ENCODE measurements at places on chromosomes 4 and X. TPM values are rescaled to one million over a fixed set of nuclear protein-coding genes. Genes with fewer than 3 reads are reported as not detected.

GRCh38 chr4:14650127-14650526 lies 352.2 kb upstream of the CPEB2 start:
- H3K36me3 ChIP-seq = no peaks in the 10 kb centered on the region
- DNase-seq = no peak
- no peaks in the 10 kb centered on the region for H3K4me1 ChIP-seq
- no peak overlapping the region for H3K4me3 ChIP-seq
- no peak overlapping the region for H3K27ac ChIP-seq

Gene TRIM60
- not detected for total RNA-seq

DNA sequence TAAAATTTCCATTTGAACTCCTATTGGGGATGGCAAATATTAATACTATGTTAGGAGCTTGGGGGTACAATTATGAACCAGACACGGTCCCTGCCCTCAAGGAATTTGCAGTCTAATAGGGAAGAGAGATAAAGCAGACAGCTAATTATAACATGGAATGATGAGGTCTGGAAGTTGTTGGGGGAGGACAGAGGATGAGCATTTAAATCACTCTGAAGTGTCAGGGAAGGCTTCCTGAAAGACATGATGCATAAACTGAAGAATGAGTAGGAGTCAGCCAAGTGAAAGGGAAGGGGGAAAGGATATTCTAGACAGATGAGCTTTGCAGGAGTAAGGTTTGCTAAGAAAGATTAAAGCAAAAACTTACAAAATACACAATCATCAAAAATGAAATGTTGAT lies 15.9 kb downstream of the PLAC1 start:
- H3K4me1 ChIP-seq = no peaks in the 10 kb centered on the region
- H3K4me3 ChIP-seq = no peak overlapping the region
- H3K36me3 ChIP-seq = no peaks in the 10 kb centered on the region
- no peak for DNase-seq
- no peak overlapping the region for H3K27ac ChIP-seq
- H3K27me3 ChIP-seq = no peaks in the 10 kb centered on the region

GRCh38 chr4:107757864-107758476 lies 37.9 kb upstream of the PAPSS1 start:
- peaks cover 4% of the 10 kb centered on the region for H3K4me1 ChIP-seq
- H3K36me3 ChIP-seq = no peaks in the 10 kb centered on the region
- no peak overlapping the region for H3K27ac ChIP-seq
- H3K27me3 ChIP-seq = no peaks in the 10 kb centered on the region
- H3K4me3 ChIP-seq = no peak overlapping the region
- DNase-seq = no peak

Data from sigmoid colon (tissue), 7 donors.